Activated T-cell treated with anti-CD3 and anti-CD28 coated beads, Interleukin-2, amount 50 U/mL, for 72 hours (primary cell): ENCODE measurements at places on chromosomes 5 and 9.

- DNase-seq: no peak
Observed at GRCh38 chr9:8887369-8887768, 1087.8 kb upstream of the DMAC1 start.

DNA sequence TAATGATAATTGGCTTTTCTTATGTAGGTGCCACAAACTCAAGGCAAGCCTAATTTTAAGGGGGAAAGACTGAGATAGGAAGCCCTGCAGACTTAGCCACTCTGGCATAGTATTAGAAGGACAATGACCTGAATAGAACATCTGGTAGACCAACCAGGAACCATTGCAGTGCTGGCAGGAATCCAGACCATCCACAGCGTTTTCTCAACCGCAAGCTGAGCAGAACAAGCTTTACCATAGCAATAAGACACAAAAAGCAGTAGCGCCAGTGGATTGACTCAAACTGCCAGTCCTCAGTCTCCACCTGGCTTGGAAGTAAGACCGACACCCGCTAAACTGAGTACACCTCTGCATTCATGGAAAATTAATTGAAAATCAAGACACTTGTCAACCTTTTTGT lies 141.3 kb upstream of the LPAR1 start:
- DNase-seq: no peak

DNA sequence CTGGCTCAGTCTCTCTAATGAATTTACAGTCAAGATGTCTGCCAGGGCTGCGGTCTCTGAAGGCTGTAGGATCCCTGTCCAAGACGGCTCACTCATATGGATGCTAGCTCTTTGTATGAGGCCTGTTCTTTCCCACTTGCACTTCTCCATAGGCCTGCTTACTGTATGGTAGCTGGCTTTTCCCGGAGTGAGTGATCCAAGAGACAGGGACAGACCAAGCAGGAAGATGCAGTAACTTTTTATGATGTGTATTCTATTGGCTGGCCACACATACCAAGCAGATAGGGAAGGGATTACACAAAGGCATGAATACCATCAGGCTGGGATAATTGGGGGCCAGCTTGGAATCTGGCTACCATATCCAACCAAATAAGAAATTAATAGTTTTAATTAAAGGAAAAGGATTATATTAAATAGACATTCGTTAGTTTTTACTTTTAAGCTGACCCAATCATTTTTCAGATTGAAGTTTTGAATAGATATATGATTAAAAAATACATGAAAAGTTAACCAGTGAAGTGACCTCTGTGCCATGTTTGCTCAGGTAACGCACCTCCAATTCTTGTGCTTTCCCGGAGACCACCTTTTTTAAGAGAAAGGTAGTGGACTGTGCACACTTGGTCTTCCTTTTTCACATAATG lies 20.6 kb downstream of the NSD1 start:
- no peak for DNase-seq

GRCh38 chr9:107874137-107874536 lies 384.6 kb upstream of the KLF4 start:
- no peak for DNase-seq

- DNase-seq: no peak
Observed at GRCh38 chr9:1434052-1434767, 384.1 kb downstream of the DMRT2 start.

- no peak for DNase-seq
Observed at GRCh38 chr5:78328585-78329173, 31.7 kb upstream of the SCAMP1 start.

DNA sequence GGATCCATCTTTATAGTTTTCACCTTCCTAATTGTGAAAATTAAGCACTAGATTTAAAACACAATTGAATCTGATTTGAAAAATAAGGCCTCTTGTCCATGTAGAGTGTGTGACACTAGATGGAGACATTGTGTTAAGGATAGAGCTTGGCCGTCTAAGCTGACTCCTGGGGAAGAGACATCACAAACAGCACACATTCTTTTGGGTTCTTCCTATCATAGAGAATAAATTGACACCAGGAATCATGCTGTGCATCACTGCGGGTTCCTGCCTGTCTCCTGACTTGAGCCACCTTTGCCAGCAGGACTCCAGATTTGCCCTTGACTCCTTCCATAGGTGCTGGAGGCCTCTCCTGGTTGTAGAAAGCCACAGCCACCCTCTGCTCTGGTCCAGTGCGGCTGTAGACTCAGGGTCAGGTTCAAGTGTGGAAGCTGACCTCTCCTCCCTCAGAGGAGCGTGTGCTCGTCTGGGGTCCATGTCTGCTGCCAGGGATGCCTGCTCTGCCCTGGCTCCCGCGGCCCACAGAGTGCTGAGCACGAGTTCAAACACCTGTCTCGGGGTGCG lies 11.2 kb downstream of the ROPN1L start:
- peak; percentile 31 for DNase-seq

DNA sequence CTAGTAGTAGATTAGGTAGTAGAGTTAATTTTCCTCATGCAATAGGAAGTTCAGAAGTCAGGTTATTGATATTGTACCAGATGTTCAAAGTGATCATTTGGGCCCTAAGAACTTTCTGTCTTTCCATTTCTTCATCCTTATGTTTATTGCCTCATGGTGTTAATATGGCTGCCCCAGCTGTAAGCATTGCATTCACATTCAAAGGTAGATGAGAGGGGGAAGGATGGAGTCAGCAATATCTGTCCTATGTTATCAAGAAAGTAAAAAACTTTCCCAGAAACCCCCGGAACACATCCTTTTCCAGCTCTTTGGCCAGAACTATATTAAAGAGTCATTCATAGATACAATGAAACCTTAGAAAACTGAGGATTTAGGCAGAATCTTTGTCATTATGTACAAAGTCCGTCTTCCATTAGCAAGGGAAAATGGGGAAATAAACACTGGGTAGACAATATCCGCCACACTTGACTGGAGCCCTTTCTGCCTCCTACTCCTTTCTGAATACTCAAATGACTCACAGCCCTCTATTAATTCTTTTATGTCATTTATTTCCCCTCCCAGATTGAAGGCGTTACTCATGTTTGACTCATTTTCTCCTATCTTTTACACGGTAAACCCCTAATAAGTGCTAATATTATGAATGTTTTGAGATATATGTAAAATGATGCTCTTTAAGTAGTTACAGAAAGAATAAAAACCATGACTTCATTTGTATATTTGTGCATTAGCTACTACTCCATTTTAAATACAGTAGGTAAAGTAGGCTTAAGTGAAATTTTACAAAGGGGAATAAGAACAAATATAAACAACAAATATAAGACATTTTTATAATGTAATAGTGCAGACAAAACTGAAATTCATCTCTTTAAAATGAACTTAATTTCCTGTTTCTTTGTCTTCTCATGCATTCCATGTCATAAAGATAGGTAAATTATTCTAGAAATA lies 127.6 kb downstream of the SLF1 start:
- DNase-seq: no peak

- DNase-seq: no peak
Observed at GRCh38 chr9:87668722-87669121, 57.2 kb upstream of the CTSL start.

DNA sequence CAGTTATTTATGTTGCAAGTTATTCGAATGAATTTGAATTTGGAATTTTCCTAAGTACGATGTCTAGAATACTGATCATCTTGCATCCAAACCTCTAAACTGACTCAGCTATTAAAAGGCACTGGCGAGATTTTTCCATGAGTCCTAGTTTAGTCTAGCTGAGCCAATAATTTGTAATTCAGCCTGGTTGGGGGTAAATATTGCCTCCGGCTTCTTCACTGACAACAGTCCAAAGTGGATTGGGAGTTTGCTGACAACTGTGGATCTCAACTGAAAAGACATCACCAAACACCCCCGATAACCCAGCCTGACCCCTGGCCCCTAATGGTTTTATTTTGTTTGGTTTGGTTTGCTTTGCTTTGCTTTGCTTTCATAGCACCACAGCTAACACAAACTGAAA lies 189.8 kb upstream of the DAPK1 start:
- DNase-seq: no peak

DNA sequence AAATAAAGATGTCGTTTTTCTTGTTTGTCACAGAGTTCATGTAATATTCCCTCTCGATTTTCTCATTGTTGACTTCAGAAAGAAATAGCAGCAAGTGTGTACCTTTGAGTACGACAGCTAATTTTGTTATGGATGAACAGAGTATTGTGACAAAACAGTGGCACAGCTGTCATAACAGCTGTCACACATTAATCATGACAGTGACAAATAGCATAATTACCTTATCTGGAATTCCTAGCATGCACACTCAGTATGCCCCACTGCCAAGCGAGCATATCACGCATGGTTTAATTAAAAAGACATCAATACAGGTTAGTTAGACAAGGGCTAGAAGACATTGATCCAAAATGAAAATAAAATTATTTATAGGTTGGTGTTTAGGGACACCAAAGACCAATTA lies 375.1 kb downstream of the SPATA31D1 start:
- DNase-seq: no peak

GRCh38 chr5:17434982-17435381 lies 63.0 kb upstream of the TAF11L2 start:
- DNase-seq: no peak

DNA sequence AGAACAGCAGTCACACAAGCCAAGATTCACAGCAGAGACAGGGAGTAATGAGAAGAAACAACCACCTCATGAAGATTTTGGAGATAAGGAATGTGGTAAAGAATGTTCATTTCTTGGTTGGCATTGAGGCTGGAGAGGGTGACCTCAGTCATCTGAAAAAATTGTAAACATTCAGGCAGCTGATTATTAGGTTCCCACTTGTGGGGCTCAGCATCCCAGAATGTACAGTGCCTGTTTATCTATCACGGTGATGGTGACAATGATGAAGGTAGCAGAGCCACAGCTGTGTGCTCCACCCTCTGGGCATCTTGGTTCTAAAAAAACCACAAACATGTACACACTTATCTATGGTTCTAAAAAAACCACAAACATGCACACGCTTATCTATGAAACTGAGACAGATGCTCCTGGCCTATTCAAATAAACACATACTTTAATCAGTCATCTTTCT lies 143.9 kb upstream of the MOCS2 start:
- DNase-seq: no peak

- no peak for DNase-seq
Observed at GRCh38 chr5:1413611-1414241, 31.5 kb downstream of the SLC6A3 start.

DNA sequence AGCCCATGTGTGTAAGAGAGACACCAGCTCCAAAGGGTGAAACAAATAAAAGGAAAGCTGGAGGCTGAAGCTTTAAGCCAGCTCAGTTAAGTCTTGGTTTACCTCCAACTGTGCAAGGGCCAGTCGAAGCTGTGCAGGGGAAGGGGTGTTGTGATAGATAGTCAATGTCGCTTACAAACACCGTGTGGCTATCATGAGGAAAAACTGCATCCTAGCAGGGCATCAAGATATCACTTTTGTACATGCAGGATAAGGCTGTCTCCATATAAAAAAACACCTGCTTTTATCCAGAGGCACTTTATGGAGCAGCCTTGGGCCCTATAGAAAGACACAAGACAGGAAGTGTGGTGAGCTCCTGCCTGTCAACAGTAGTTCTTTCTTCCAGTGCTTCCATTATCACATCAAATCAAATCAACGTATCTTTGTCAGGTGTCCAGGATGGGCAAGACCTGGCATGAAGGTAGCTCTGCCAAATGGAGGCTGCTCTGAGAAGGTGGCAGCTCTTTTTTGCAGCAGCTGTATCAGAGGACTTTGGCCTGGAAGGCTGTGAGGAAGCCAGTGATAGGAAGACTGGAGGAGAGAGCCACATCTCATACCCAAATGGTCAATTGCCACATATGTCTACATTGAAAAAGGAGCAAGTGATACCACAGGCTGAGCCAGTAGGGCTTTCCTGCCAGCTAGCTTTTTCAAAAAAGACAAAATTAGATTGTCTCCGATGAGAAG lies 29.3 kb upstream of the SELENOP start:
- DNase-seq: no peak

DNA sequence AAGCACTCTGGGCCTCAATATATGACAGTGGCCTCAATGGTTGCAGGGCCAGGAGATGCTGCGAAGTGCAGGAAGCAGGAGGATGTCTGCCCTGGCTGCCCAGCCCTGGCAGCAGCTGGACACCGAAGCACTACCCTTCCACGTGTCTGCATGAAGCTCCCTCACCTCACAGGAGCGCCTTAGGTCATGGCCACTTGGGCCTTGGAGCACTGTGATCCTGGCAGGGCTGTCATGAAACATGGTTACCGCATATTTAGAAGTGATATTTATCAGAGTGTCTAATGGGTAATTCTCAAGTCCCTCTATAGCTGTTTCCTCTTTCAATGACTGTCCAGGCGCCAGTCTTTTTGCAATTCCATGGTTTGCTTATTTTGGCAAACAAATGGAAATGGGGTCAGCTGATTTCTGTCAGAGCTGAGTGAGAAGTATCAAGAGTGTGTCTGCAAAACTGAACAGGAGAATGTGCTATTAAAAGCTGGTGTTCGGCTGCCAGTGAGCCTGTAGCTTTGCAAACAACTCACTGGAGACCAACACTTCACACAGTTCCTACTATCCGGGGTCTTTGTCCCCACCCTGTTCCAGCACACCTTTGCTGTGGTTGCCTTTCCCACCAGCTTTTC lies 285.9 kb downstream of the KIF4B start:
- DNase-seq: no peak

DNA sequence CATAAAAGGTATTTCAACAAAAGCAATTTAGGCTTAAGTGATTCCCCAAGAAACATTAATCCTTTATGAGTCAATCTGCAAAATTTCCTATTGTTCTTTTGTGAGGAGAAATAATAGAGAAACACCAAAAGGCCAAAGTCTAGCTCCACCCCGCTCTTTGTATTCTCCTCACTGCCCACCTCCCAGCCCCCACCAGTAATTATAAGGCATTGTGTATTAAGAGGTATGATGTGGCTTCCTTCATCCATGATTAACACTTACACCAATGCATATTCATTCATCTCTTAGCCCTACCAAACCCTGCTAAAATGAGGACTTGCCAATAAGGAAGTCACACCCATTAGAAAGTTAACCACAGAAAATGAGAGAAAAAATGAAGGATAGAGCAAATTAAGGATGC lies 105.3 kb upstream of the SPATA31D4 start:
- DNase-seq: no peak

DNA sequence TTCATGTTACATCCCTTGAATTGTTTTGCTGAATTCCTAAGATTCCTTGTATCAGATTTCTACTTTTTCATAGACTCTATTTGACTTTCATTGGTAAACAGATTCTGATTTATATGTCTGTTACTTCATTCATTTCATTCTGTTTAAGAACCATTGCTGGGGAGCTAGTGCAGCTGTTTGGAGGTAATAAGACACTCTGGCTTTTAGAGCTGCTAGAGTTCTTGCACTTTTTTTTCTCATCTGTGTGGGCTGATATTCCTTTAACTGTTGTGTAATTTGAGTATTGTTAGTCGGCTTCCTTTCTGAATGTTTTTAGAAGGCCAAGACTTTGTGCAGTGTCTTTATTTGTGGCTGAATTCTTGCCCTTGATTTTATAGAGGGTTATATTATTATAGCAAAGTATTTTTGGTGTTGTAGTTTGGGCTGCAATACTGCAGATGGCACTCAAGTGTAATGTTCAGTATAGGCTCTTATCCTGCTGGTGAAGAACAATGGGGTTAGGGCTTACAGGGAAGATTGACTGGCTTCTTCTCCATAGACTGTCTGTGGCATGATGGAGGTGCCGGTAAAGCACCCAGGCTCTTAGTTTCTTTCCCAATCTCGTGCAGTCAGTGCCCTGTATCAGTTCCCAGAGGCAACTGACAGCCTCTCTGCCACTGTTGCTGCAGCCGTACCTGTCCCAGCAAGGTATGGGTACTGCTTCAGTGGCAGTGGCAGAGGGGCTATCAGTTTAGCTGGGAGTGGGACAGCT lies 162.2 kb downstream of the OXCT1 start:
- DNase-seq: no peak

GRCh38 chr5:172950176-172950965 lies 8.9 kb upstream of the RPL26L1 start:
- DNase-seq: no peak

- DNase-seq: no peak
Observed at GRCh38 chr9:132990781-132991180, 12.3 kb downstream of the GFI1B start.
